Activated CD8-positive, alpha-beta T cell treated with anti-CD3 and anti-CD28 coated beads for 36 hours (primary cell): ENCODE measurements at places on chromosomes 7 and 10. TPM values are rescaled to one million over a fixed set of nuclear protein-coding genes. Genes with fewer than 3 reads are reported as not detected.

DNA sequence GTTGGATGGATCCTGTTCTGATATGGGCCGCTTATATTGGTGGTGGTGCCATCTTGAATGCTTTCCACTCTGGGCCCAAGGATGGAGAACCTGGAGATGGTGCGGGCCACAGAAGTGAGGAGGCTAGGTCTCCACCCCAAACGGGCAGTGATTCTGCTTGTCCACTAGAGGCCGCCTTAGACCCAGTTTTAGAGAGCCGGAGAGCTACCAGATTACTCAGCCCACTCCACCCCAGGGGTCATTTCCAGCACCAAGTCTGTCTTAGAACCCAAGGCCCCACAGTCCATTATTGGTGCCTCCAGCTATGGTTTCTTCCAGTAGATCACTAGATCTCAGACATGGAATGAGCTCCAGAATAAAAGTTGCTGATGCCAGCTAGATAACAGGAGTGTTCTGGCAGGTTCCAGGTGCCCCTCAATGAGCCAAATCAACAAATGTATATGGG, 11.8 kb upstream of the CAMK2G start:
- no peak overlapping the region for H3K4me3 ChIP-seq
- H3K27ac ChIP-seq = no peak overlapping the region
- H3K4me1 ChIP-seq = peaks cover 2% of the 10 kb centered on the region
- peak; percentile 72 for DNase-seq

The ABCB1 gene
- total RNA-seq = 8.9 TPM

The NXPH1 gene
- not detected for total RNA-seq

DNA sequence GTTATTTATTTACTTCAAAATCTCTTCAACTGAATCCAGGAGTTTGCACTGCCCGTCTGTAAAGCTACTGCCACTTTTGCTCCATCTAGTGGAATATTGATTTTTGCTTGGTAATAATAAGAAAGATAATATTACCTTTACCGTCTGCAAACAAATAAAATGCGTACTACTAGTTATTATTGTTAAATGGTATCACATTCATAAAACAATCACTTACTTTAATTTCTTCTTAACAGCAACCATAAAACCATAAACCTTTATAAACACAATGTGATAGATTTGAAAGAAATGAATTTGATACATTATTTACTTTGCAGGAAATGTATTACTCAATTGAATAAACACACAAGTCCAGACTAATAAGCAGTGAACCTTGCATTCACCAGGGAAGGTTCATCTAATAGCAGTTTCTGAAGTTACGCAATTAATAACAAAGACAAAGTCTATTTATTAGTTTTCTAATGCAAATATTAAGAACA, 6.4 kb downstream of the AGMO start:
- DNase-seq = no peak
- no peak overlapping the region for H3K4me3 ChIP-seq
- H3K27ac ChIP-seq = no peak overlapping the region
- no peaks in the 10 kb centered on the region for H3K27me3 ChIP-seq
- H3K4me1 ChIP-seq = no peaks in the 10 kb centered on the region

The CHN2 gene
- 1.8 TPM for total RNA-seq

GRCh38 chr10:7470371-7470770, 59.5 kb upstream of the SFMBT2 start:
- H3K27me3 ChIP-seq = no peaks in the 10 kb centered on the region
- no peak overlapping the region for H3K27ac ChIP-seq
- H3K4me3 ChIP-seq = no peak overlapping the region
- no peaks in the 10 kb centered on the region for H3K36me3 ChIP-seq
- no peak for DNase-seq

The TSC22D4 gene
- total RNA-seq = 92.6 TPM

GRCh38 chr10:16297642-16298041, 139.2 kb upstream of the PTER start:
- no peak for DNase-seq
- no peaks in the 10 kb centered on the region for H3K4me1 ChIP-seq
- no peaks in the 10 kb centered on the region for H3K36me3 ChIP-seq
- no peak overlapping the region for H3K27ac ChIP-seq
- H3K4me3 ChIP-seq = no peak overlapping the region
- H3K27me3 ChIP-seq = no peaks in the 10 kb centered on the region

The CALCR gene
- total RNA-seq = not detected

The ALOX5 gene
- total RNA-seq = 0.60 TPM

The KIAA1549 gene
- total RNA-seq = 1.3 TPM

The INHBA gene
- not detected for total RNA-seq

DNA sequence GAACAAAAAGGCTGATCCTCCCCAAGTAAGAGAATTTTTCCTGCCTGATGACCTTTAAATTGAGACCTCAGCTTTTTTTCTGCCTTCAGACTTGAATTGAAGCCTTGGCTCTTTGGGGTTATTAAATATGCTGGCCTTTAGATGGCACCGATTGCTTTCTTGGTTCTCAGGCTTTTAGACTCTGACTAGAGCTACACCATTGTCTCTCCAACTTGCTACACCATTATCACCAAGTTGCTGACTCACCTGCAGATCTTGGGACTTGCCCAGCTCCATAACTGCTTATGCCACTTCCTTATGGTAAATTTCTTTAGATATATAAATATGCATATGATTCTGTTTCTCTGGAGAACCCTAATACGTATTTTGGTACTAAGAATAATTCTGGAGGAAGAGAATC, 3.1 kb upstream of the ABCA13 start:
- H3K27me3 ChIP-seq = peaks cover 13% of the 10 kb centered on the region
- H3K36me3 ChIP-seq = no peaks in the 10 kb centered on the region
- no peaks in the 10 kb centered on the region for H3K4me1 ChIP-seq
- H3K27ac ChIP-seq = no peak overlapping the region
- no peak for DNase-seq
- no peak overlapping the region for H3K4me3 ChIP-seq

GRCh38 chr10:97498841-97499560, at the start of gene UBTD1:
TSS of gene UBTD1 (plus strand) at chr10:97498924. CDS start at chr10:97499204, 280 bp downstream.
- H3K4me1 ChIP-seq = peaks cover 31% of the 10 kb centered on the region
- H3K36me3 ChIP-seq = peaks cover 20% of the 10 kb centered on the region
- peaks cover 30% of the 10 kb centered on the region for H3K27me3 ChIP-seq

DNA sequence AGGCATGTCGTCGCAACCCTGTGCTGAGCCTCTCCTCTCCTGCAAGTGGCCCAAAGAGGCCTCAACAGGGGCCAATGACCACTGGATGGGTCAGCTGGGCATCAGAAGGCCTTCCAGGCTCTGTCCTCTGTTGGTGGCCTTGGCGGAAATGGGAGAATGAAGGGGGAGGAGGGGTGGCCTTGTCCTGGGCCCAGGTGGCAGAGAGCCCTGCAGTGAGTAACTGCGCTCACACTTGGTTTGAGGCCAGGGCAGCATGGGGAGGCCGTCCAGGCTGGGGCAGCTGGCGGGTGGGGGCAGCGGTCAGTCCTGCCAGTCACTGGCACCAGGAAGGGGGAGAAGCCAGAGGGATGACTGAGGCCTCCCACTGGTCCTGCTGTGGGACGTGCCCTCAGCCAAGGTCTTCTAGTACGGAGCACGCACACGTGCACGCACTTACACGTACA, 59.8 kb downstream of the LHPP start:
- H3K36me3 ChIP-seq = peaks cover 1% of the 10 kb centered on the region
- H3K27me3 ChIP-seq = no peaks in the 10 kb centered on the region
- H3K4me3 ChIP-seq = no peak overlapping the region
- H3K4me1 ChIP-seq = no peaks in the 10 kb centered on the region

DNA sequence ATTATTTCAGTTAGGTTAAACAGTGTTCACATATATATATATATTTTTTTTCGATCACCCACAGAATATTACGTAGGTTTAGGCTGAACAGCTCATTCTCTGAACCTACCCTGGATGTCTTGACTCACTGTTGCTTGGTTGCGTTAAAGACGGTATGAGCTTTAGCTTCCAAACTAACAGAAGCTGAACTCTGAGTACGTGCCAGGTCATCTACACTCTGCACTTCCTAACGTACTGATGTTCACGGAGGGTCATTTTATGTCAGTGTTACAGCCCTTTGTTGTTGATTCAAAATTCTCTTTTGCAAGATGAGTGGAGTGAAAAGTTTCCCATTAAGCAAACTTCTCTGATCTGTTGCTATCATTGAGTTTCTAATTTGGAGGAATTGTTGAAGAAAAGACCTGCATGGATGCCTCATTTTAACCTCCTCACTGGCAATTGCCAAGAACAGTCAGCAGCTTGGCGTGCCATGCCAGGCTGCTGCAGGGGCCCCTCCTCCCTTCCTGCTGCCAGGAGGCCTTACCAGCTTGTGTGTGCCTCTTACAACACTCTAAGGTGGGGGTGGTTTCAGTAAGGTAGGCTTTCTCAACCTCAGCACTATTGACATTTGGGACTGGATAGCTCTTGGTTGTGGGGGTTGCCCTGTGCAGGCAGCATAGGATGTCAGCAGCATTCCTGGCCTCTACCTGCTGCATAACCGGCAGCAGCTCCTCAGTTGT, 44.3 kb downstream of the INSYN2A start:
- DNase-seq = no peak
- no peaks in the 10 kb centered on the region for H3K4me1 ChIP-seq
- no peak overlapping the region for H3K27ac ChIP-seq
- no peaks in the 10 kb centered on the region for H3K27me3 ChIP-seq
- H3K36me3 ChIP-seq = no peaks in the 10 kb centered on the region
